ENCODE measurements at places on chromosomes 1 and 21. TPM values are rescaled to one million over a fixed set of nuclear protein-coding genes. Genes with fewer than 3 reads are reported as not detected.

ARHGEF11 gene
- total RNA-seq, result 35.8 TPM

MAP3K21 gene
- 6.0 TPM for total RNA-seq

DNA sequence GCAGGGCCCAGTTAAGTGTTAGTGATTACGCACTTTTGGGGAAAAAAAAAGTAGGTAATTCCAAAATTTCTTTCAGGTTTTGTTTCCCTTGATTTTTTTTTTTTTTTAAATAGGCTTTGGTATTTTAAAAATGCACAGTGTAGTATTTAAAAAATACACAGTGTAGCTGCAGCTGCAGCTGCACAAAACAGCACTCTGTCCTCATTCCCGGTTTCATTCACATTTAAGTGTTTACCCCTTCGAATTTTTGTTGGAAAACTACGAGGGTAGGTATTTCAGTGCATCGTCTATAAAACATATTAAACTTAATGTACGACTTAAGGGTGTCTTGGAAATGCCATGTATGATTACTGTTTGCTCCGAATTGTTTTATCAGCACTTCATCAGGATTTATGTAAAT is 3.4 kb downstream of the NEK7 start:
- peak overlapping the region; percentile 94 for H3K27ac ChIP-seq
- H3K27me3 ChIP-seq, result no peaks in the 10 kb centered on the region
- H3K4me3 ChIP-seq, result no peak overlapping the region
- no peaks in the 10 kb centered on the region for H3K36me3 ChIP-seq
- H3K4me1 ChIP-seq, result peaks cover 47% of the 10 kb centered on the region

GRCh38 chr1:41783189-41783639 is 135.5 kb downstream of the HIVEP3 start:
- no peak overlapping the region for H3K27ac ChIP-seq
- no peaks in the 10 kb centered on the region for H3K4me1 ChIP-seq
- no peaks in the 10 kb centered on the region for H3K27me3 ChIP-seq
- no peak for DNase-seq
- H3K36me3 ChIP-seq, result no peaks in the 10 kb centered on the region
- no peak overlapping the region for H3K4me3 ChIP-seq

- H3K27ac ChIP-seq, result no peak overlapping the region
- H3K4me3 ChIP-seq, result no peak overlapping the region
- no peaks in the 10 kb centered on the region for H3K4me1 ChIP-seq
- no peaks in the 10 kb centered on the region for H3K36me3 ChIP-seq
- no peaks in the 10 kb centered on the region for H3K27me3 ChIP-seq
- peak; percentile 59 for DNase-seq
Measured at GRCh38 chr1:9139930-9140329, 11.0 kb upstream of the GPR157 start.

DNA sequence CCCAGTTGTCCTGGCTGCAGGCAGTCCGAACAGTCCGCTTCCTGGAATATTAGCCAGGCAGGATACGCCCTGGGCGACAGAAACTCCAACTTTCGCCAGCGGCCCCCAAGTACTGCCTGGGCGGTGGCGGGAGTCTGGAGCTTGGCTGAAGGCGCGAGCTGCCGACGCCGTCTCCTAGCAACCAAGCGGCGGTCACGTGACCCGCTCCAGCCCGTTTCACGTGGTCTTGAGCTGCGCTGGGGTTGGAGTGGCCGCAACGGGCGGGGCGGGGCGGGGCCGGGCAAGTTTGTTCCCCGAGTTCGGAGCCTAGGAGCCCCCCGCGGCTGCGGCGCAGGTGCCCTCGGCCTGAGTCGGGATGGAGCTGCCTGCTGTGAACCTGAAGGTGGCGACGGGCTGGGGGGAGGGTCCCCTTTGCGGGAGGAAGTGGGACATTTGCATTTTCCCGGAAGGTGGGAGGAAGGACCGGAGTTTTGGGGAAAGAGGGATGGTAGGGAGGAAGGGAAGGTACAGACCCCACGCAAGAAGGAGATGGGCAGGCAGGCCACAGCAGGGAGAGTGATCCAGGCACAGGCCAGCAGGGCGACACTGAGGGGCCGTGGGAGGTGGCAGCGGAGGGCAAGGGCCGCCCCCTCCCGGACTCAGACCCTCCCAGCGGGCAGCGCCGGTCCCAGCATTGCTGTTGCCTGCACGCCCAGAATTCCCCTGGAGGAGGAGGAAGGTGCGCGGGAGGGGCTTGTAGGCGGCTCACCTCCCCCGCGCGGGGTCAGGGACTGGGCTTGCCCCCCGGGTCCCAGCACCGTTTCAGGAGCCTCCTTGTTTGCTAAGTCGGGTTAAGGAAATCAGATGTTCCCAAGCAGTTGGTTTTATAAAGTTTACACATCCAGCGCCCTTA is at the start of gene AGTRAP:
TSS of gene AGTRAP (plus strand) at position 283 of the 892 bp plus-strand sequence. CDS start at position 356, 73 bp downstream.
- peaks cover 81% of the 10 kb centered on the region for H3K4me1 ChIP-seq
- peak within 1 kb of the TSS; percentile 88 for H3K27ac ChIP-seq
- H3K36me3 ChIP-seq, result no peaks in the 10 kb centered on the region
- peak within 1 kb of the TSS; percentile 89 for H3K4me3 ChIP-seq
- peak; percentile 97 for DNase-seq
- no peaks in the 10 kb centered on the region for H3K27me3 ChIP-seq

DNA sequence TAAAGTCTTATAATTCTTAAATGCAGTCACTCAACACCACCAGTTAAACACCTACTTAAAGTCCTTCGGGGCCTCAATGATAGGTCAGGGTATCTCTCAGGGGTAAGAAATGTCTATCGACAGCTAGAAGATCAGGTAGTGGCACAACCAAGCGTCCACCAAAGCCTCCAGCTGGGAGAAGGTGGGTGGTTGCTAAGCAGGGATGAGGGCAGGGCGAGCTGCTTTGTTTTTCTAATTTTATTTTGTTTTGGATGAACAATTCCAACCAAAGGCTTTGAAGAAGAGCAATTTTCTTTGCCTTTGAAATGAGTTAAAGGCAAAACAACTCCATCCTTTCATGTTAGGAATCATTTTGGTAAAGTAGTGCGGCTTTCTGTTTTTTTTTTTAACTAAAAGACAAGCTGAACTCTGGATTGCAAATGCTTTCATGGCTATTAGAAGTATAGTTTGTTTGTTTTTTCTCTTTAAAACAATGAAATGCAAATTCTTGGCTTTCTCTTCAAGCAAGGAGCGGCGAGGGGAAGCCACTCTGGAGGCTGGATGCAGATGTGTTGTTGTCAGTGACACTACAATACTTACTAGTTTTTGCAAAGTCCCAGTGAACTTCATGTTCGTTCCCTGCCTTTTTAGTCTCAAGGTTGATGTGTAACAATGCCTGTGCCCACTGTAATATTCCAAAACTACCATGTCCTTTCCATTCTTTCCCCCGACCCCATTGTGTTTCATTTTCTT is 106.0 kb downstream of the MRPS6 start:
- H3K27me3 ChIP-seq, result no peaks in the 10 kb centered on the region
- H3K4me3 ChIP-seq, result no peak overlapping the region
- H3K36me3 ChIP-seq, result no peaks in the 10 kb centered on the region
- no peak for DNase-seq
- no peak overlapping the region for H3K27ac ChIP-seq

- no peak for DNase-seq
- no peaks in the 10 kb centered on the region for H3K27me3 ChIP-seq
- H3K36me3 ChIP-seq, result no peaks in the 10 kb centered on the region
- H3K4me1 ChIP-seq, result peaks cover 43% of the 10 kb centered on the region
Measured at GRCh38 chr1:34851431-34852105, 8.0 kb downstream of the SMIM12 start.

DNA sequence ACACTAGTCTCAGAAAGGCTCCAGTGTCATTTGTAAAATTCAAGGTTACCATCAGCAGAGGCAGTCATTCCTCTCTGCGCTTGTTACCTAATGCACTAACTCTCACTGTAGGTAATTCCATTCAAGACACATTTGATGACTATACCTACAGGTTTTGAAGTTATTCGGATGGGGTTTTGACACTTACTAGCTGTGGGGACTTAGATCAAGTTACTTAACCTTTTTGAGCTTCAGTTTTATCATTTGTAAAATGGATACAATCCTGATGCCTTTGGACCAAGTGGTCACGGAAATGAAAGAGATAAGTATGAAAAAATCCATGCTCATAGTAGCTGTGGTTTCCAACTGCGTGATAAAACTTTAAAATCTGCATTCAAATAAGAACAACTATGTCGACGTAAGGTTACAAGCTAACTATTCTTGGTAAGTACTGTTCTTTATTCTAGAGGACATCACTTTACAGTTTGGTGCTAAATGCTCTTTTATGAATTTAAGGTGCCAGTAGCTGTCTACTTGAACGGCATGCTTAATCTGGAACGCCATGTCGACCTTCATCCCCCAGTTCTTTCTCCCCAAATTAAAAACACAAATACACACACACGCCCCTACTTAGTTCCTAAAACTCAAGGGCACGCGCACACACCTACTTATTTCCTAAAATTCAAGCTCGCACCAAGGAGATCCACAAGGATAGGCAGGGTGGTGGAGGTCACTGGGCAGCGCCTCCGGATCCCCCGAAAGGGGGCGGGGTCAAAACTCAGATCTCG is 550 bp upstream of the NFYC start:
- H3K4me1 ChIP-seq, result peaks cover 11% of the 10 kb centered on the region
- no peaks in the 10 kb centered on the region for H3K27me3 ChIP-seq
- peak overlapping the region; percentile 98 for H3K27ac ChIP-seq
- no peaks in the 10 kb centered on the region for H3K36me3 ChIP-seq

- H3K27ac ChIP-seq, result no peak overlapping the region
- no peaks in the 10 kb centered on the region for H3K27me3 ChIP-seq
- H3K4me1 ChIP-seq, result no peaks in the 10 kb centered on the region
- DNase-seq, result no peak
Measured at GRCh38 chr21:44531606-44532564, 8.1 kb downstream of the KRTAP10-1 start.

GRCh38 chr1:245116131-245116530 is 38.7 kb upstream of the KIF26B start:
- no peaks in the 10 kb centered on the region for H3K27me3 ChIP-seq
- H3K4me1 ChIP-seq, result no peaks in the 10 kb centered on the region
- DNase-seq, result no peak
- H3K4me3 ChIP-seq, result no peak overlapping the region

Data from left lung (tissue), 14 donors.